ENCODE measurements at places on chromosomes 13 and 19.

- DNase-seq: peak; percentile 71
These were observed 428 bp downstream of the RASAL3 start for GRCh38 chr19:15463861-15464371.

DNA sequence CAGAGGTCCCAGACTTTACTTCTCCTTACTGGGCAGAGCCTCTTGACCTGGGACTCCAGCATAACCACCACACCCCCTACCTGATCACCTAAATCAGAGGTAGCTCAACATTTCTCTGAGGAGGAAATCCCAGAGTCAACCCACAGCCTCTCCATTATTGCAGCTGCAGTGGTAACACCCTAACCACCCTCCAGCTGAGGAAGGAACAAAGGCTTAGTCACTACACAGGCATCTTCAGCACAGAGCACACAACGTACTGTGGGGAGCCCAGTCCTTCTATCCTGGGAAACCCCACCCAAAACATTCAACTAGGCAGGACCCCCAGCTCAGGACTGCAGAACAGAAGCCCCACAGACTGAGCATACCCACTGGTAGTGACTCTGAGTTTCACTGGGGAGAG lies 824.7 kb upstream of the SLITRK5 start:
- no peak for DNase-seq

DNA sequence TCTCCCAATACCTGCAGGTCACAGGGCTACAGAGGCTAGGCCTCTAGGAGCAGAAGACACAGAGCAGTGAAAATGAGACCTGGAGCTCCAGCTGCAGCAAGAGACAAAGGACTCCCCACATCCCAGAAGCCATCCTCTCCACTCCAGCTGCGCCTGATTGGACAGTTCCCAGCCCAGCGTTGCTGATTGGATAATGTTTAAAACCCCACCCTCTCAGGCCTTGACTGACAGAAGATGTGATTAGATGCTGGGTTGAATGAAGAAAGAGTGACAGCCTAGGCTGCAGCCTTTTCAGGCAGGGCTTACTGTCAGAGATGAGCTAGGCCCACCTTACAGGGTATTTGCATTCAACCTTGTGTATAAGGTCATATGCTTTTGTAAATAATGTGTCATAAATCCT lies 59.4 kb downstream of the ZNF708 start:
- DNase-seq: no peak

DNA sequence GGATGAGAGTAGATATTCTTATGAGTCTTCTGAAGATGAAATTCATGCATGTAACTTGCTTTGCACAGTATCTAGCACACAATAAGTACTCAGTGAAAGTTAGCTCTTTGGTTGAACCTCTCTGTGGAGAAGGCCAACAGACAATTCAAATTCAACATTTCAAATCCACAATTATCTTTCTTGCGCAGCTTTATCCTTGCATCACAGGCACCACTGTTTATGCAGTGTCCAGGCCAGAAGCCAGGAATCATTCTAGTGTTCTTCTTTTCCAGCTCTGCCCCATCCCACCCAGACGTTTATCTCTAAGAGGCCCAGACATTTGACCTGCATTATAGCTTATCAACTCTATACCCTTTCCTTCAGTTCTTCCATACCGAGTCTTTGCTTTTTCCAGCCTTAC lies 254.7 kb upstream of the OBI1 start:
- no peak for DNase-seq

DNA sequence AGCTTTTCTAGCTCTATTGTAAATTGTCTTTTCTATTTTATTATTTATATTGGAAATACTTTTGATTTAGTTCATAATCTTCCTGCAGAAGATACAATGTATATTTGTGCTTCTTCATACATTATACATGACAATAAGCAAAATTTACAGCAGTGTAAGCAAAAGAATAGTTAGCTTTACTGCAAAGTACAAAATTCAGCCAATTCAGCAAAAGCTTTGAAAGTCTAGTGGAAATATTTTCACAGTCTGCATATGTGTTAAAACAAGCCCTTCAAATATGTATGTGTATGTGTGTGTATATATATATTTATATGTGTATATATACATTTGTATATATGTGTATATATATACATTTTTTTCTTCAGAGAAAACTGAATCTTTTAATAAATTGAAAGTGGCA lies 879.1 kb downstream of the SLITRK1 start:
- no peak for DNase-seq

- DNase-seq: peak; percentile 60
These were observed 2.0 kb upstream of the ARHGAP45 start for GRCh38 chr19:1064661-1065605.

DNA sequence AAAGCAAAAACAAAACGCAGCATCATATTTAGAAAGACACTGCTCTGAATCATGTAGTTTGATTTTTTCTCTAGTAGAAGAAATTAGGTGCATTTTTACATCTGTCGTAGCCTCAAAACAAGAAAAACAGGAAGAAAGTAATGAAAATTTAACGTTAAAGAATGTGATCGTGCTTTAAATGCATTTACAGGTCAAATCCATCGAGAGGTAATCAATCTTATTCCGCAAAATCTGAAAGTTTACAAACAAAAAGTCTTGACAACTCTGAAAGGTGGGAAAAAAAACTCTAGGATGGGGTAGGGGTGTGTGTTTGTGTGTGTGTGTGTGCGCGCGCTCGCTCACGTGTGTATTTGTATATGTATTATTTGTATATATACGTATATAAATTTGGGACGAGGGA lies 10.2 kb downstream of the POU4F1 start:
- no peak for DNase-seq

GRCh38 chr13:88623150-88623549 lies 952.0 kb downstream of the SLITRK5 start:
- DNase-seq: no peak

DNA sequence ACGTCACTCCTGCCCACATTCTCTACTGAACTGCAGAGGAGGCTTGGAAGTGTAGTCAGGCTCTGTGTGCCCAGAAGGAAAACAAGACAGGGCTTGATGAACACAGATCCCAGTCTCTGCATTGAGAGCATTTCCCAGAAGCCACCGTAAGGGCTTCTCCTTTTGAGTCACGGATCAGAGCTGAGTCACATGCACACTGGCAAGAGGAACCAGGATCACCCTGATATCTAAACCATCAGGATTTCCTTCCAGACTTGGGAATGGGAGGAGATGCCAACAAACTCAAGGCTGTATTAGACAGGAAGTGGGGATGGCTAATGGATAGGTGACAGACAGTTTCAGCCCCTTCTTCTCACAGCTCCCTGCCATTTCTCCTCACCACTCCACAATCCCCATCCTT lies 17.7 kb upstream of the FBXO17 start:
- no peak for DNase-seq

GRCh38 chr13:21620861-21621260 lies 16.9 kb upstream of the MICU2 start:
- no peak for DNase-seq

DNA sequence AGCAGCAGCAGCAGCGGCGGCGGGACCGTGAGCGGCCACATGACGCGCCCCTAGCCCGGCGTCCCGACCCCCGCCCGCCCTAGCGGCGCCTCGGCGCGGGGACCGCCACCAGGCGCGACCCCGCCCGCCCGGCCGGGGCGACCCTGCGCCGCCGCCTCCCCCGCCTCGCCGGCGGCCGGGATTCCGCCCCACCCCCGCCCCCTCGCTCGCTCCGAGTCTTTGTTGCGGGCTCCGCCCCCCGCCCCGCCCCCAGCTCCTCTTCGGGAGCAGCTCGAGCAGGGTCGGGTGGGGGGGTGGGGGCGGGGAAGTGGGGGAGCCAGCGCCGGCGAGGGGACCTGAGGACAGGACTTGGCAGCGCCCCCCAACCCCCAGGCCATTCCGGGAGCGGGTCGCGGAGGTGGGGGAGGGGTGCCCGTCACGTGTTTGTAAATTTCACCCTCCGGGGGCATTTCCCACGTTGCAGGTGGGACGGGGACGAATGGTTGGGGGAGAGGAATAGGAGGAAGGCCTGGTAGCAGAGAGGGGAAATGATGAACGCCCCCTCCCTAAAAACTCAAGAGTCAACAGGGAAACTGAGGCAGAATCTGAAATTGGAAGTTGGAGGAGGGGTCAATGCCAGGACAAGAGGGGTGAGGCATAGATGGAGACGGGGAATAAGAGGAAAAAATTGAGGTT lies at the start of gene OLFM2:
Gene OLFM2, minus strand, starts transcription at position 190 of the 675 bp plus-strand sequence. Its CDS starts 149 bp downstream, at position 41.
- no peak for DNase-seq

DNA sequence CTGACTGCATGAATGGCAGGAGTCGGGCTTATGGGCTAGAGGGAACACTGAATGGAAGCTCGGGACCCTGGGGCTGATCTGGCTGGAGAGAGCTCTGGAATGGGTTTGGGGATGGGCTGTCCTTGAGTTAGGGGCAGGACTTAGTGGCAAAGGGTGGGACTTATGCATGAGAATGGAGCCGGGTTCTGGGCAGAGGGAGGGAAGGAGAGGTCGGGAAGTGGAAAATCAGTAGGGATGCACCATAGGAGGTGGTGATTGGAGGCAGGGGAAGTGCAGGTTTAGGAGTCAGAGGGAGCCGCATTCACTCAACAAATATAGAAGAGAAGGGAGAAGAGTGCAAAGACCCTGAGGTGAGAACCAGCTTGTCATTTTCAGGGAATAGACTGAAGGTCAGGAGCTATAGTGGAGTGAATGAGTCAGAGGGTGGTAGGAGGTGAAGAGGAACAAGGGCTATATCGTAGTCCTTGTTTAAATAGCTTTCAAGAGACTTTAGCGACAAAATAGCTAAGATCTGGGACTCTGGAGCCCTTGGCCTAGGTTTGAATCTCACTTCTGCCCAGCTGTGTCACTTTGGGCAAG lies 748 bp downstream of the RAB4B start:
- DNase-seq: no peak
